ENCODE measurements at places on chromosomes 1 and 21.

- DNase-seq: peak; percentile 87
These were observed 1.7 kb upstream of the GADD45A start for GRCh38 chr1:67683316-67683715.

DNA sequence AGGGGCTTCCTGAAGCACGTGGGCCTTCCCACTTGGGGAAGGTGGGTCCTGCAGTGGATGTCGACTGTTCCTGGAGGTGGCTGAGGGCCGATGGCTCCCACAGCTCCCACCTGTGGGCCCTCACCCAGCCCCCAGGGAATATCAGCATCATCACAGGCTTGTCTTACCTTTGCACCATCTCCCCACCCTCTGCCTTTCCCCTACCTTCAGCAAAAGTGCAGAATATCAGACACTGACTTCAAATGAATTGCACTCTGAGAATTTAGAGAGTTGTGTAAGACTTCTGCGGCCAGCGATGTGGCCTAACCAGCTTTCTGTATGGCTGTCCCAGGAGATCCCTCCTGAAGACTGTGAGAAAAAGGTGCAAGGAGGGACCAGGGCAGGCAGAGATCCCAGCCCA, 105.4 kb downstream of the PRDM2 start:
- no peak for DNase-seq

- DNase-seq: no peak
These were observed 34.8 kb upstream of the NPL start for GRCh38 chr1:182754543-182755314.

GRCh38 chr1:52150946-52151345, 9.1 kb downstream of the ZFYVE9 start:
- DNase-seq: no peak

DNA sequence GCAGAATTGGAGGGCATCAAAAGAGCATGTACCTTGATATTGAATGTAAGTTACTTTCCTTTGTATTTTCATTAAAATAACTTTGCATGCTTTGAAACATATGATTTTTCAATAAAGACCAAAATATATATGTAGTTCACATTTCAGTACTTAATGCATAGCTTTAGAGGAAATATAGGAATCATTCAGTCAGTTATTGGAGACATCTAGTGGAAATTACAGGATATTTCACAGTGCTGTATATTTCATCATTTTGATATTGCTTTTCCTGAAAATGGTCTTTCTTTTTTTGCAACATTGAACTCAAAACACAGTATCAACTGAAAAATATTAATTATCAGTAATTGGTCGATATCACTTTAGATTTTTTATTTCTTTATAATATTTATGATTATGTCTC, 375.8 kb downstream of the NCAM2 start:
- DNase-seq: peak; percentile 20

- DNase-seq: no peak
These were observed 182.0 kb upstream of the C21orf91 start for GRCh38 chr21:18000981-18001686.

- no peak for DNase-seq
These were observed 4.5 kb downstream of the ETV3L start for GRCh38 chr1:157095091-157095490.

- peak; percentile 91 for DNase-seq
These were observed 28.0 kb upstream of the FOXO6 start for GRCh38 chr1:41333146-41333784.

DNA sequence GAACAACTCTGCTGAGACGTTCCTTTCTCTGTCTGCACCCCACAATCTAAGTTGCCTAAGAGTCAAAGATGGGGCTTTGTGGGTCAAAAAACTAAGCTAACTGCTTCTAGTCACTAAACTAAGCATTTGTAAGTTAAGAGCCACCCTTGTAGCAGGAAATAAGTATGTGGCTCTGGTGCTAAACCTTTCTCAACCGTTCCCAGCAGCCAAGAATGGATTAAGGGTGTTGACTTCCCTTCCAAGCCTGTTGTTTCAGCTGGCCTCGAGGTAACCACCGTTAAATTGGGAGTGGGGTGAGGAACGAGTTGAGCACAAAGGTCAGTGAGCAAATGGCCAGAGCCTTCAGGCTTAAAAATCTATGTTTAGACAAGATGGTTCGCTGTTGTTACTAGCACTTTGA, 169.1 kb downstream of the TRIM33 start:
- DNase-seq: no peak

DNA sequence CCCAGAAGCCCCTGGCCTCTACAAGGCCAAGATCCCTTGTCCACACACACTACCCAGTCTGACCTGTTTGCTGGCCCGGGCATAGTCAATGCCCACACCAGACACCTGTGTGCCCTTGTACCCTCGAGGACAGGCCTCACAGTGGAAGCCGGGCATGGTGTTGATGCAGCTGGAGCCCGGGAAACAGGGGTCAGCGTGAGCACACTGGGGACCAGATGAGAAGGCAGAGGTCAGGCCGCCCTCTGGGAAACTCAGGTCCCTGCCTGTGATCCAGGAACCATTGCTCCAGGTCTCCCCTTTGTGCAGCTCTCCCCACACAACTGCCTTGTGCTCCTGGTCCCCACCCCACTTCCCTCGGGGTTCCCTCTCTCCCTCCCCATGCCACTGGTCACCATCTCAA, 5.5 kb downstream of the THBS3 start:
- no peak for DNase-seq

DNA sequence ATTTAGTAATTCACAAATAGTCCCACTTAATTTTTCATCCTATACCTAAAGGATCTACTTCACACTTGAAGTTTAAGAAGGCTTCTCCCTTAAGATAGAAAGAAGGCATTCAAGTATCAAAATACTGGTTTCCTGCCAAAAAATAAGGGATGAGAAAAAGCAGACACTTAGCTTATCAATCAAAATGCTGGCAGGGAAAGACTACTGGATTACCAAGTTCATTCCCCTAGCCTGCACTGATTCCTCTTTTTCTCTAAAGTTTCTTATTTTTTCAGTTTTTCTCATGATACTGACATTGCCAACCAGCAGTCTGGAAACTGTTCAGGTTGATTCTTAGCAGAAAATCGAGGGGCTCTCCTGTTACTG, 204.6 kb downstream of the GABPA start:
- no peak for DNase-seq

DNA sequence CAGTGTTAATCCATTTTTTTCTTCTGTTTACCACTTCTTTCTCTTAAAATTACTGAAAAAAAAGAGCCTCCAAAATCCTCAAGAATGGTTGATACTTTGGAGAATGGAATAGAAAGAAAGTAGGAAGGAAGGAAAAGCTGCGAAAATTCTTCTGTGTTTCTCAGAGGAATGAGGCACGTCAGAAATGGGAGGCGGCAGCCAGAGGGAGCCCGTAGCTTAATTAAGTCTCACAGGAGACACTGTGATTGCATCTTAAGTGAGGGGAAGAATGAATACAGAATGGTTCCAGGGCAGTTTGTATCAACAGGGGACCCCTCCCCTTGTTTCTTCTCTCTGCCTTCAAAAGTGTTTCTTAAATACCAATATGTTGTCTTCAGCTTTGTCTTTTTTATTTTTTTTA, 1099.5 kb downstream of the PLA2G4A start:
- DNase-seq: peak; percentile 54

DNA sequence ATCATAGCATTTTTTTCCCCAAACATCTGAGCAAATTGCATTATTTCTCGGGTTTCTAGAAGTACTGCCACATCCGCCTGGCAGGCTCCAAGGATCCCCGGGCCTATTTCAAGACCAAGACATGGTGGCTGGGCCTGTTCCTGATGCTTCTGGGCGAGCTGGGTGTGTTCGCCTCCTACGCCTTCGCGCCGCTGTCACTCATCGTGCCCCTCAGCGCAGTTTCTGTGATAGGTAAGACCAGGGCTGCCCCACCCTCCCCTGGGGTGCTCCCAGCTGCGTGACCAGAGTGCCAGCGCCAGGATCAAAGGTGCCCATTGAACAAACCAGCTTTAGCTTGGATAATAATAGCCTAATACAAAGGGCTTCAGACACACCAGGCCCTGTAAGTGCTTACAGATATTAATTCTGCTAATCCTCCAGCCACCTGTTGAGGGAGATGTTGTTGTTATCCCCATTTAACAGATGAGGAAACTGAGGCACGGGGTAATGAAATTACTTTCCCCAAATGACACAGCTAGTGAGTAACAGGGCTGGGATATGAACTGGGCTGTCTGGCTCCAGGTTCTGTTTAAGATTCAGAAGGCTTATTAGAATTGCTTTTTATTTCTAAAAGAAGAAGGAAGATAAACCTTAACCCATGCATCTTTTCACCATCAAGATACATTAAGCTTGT, 26.5 kb downstream of the NIPAL3 start:
- no peak for DNase-seq

GRCh38 chr1:219967361-219967760, 39.0 kb upstream of the SLC30A10 start:
- DNase-seq: no peak

DNA sequence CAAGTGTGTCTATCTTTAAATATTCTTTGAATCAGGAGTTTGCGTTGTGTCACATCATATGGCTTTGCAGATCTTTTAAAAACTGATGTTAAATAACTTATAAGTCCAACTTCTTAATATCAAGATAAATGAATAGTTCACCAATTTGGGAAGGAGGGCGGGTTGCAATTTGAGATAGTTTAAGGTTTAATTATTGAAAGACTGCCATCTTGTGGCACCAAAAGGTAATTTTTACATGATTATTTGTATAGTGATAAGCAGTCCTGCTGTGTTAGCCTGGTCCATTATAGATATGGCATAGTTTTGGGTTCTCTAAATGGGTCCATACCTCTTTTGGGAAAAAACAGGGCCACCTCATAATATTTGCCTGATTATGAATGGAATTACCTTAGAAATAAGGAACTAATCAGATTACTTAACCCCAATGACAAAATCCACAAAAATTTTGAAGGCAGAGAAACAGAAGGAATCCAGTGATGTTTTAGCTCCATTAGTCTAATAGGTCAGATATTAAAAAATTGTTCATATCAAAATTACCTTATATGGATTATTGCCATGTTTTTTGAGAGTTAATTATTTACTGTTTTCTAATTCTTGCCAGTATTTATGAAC, 64.3 kb downstream of the PRKAA2 start:
- peak; percentile 75 for DNase-seq

Data from ELR (cell line).